ENCODE measurements at places on chromosomes 6 and 20.

GRCh38 chr6:83310046-83310445 is 116.9 kb downstream of the RWDD2A start:
- no peak for DNase-seq

DNA sequence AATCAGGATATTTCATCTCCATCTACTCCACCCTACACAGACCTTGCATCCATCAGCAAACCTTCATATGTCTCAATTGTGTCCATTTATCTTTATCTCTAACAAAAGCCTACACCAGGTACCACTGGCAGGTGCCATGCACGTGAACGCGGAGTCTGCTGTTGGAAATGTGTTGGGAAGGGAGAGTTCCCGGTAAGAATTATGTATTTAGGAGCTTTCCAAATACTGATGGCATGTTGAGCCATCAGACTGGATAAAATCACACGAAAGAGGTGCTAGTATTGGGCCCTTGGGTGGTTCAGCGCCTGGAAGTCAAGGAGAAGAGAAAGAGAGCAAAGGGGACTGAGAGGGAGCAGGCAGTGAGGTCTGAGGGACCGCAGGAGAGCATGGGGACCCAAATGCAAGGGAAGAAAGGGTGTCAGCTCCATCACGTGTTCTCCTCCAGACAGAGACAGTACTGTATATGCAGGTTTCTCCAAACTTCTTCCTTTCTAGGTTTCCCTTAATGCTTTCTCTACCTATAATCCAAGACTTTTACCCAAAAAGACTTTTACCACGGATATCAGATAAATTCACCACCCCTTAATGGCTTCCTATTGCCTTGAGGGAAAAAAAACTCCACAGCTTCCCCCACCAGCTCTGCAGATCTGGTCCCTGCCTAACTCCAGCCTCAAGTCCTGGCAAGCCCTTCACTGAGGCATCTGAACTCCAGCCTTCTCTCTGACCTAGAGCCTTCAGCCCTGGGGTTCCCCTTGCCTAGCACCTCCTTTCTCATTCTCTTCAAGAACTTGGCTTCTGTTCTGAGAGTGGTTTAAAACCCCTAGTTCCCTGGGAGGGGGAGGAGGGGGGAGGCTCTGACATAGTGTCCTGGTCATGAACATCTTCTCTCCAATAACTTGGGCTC is 4.8 kb upstream of the ZNF217 start:
- DNase-seq: no peak

DNA sequence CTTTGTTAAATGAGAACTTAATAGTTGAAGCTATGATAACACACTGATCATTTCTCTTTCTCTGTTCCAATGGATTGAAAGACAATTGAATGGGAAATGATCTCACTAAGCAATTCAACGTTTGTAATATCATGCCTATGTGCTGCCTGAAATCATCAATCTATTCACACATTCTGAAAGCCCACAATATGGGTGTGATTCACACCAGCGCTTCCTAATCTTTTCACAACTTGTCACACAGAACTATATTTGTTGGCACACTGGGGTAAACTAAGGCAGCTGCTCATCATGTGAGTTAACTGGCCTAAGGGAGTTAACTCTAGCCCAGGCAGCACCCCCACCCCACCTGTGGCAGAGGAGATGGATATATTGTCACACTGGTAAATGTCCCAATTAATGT is 37.1 kb upstream of the UTRN start:
- DNase-seq: no peak

DNA sequence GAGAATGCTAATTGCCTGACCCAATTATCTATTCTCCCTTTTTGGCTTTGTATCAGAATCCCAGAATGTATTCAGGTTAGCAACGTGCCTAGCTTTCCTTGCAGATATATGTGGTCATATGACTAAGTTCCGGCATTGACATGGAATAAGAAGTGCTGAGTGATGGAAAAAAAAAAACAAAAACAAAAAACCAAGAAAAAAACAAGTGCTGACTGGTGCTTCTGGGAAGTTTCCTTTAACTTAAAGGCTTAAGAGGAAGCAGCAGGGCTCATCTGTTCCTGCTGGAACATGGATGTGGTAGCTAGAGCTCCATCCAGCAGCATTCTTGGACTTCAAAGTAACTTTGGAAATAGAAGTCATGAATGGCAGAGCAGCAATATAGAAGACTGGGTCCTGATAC is 10.4 kb upstream of the RPF2 start:
- no peak for DNase-seq

DNA sequence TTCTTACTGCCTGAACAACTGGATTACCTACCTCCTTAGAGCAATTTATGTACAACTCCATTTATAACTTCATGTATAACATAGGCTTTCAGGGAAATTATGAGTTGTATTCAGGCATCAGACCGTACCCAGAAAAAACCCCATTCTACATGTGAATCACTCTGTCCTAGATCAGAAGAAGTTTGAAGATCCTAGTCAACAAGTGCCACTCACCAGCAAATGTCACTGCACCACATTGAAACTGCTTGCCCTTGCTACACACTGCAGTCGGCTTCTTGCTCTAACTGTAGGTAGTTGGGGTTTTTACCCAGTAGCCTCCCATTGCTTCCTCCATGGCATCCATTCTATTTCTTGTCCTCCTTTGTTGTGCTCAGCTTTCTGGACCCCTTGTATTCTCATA is 132.4 kb downstream of the DNAH8 start:
- DNase-seq: no peak

GRCh38 chr20:32050851-32051556 is 1.0 kb upstream of the HCK start:
- DNase-seq: no peak

- DNase-seq: no peak
Measured at GRCh38 chr6:71345476-71346333, 57.1 kb downstream of the OGFRL1 start.

DNA sequence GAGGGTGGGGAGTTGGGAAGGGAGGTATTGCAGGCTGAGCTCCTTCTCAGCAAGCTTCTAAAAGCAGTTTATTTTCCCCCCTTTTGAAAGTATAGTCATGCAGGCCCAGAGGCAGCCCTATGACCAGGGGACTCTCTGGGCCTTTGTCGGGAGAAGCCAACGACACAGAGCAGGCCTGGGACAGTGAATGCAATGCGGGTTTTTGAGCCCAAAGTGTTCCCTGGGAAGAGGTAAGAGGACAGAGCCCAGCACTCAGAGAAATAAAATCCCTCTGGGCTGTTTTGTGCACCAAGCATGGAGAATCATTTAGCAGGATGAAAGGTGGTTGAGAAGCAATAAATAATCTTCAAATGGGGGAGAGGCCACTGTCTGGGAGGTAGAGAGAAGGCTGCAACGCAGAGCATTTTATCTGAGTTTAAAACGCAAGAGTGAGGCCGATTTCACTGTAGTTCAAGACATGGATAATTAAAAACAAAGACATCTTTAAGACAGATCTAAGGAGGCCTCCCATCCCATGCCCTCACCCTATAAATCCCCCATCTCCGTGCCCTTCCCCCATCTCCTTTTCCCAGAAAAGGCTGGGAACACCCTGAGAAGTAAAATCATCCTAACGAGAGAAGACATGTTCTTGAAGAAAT is 237.5 kb downstream of the CDC5L start:
- DNase-seq: no peak

DNA sequence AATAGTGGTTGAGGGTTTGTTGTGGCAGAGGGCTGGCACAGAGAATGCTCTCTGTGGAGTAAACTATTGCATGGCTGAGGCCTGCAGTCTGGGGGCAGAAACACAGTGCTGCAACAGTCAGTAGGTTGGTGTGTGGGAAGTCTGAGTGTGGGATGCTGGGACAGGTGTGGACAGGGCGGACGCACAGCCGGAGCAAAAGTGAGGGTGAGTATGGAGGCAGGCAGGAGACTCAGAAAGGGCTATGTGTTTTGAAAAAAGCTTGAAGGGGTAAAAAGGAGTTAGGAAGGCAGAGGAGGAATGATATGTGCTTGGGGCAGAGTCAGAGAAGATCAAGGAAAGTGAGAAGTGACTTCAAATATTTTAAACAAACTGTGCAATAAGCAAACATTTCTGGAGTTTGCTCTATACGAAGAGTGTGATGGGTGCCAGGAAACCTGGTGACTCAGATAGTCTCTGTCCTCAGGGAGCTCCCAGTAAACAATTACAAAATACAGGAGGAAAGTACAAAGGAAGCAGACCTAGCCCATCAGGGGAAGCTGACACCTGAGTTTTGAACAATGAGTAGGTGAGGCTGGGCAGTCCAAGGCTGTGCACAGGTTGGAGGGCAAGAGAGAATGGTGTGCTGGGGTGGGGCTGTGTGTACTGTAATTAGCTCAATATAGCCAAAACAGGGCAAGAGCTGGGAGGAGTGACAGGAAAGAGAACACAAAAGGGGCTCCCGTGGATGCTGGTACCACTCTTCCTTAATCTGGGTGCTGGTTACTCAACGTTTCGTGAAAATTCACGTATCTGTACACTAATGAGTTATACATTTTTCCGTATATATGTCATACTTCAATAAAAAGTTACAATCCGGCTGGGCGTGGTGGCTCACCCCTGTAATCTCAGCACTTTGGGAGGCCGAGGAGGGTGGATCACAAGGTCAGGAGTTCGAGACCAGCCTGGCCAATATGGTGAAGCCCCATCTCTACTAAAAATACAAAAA is 55.2 kb downstream of the PIGU start:
- no peak for DNase-seq

All from stimulated activated CD8-positive, alpha-beta memory T cell treated with anti-CD3 and anti-CD28 coated beads, Interleukin-4, amount 100 ng/mL, for 1 hour (primary cell).